Midbrain (tissue), 1 donor: ENCODE measurements at places on chromosomes 4 and X.
A peak's percentile ranks its signal among the peaks of the same experiment; 100 is the strongest.

DNA sequence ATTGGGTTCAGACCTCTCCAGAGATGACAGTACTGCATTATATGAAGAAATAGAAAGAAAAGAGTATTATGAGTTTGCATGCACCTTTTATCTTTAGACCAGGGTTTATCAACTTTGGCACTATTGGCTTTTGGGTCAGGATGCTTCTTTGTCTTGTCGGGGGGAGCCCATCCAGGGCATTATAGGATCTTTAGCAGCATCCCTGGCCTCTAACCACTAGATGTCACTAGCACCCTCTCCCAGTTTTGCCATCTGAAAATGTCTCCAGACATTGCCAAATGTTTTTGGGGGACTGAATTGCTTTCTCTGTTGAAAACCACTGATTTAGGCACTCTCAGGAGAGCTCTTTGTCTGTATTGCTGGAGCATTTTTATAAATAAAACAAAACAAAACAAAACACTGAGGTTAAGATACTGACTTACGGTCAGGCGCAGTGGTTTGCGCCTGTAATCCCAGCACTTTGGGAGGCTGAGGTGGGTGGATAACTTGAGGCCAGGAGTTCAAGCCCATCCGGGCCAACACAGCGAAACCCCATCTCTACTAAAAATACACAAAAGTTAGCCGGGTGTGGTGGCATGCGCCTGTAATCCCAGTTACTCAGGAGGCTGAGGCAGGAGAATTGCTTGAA, 23.6 kb downstream of the CA5B start:
- peak; percentile 59 for DNase-seq

GRCh38 chrX:8673201-8673600, 58.7 kb downstream of the ANOS1 start:
- no peak for DNase-seq

GRCh38 chr4:37567836-37568235, 118.3 kb downstream of the RELL1 start:
- DNase-seq: no peak

DNA sequence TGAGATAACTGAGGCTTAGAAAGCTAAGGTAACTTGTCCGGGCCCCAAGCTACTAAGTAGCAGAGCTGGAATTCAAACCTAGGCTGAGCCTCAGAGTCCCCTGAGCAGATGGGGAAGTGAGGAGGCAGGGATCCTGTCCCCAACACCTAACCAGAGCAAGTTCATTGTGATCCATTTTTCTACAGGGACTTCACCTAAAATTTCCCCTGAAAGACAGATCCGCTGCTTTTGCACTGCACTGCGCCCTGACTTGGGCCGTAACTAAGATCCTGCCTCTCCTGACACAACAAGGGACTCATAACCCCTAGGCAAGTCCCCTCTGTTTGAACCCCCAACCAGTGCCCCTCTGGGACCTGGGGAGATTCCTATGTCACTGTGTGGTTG, 25.6 kb upstream of the MTM1 start:
- DNase-seq: no peak

DNA sequence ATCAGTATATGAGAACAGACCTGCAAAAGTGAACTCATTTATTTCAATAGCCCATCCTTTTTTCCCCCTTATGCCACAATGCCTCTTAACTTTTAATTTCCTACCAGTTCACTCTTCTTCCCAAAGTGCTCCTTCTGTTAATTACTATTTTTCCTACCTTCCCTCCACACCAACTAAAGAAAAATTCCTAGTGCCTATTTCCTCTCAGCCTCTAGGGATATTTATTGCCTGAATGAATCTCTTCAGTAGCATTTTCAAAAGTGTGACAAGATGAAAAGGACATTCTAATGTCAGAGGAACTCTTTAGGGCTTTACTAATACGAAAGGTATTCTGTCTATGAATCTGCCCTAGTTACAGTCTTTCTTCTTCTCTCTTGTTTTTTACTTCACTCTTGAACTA, 181.1 kb upstream of the SPRY1 start:
- DNase-seq: no peak

GRCh38 chr4:112898357-112899141, 150.9 kb upstream of the ANK2 start:
- no peak for DNase-seq

- DNase-seq: no peak
These were observed 330.7 kb upstream of the RASGEF1B start for GRCh38 chr4:81802285-81802846.

DNA sequence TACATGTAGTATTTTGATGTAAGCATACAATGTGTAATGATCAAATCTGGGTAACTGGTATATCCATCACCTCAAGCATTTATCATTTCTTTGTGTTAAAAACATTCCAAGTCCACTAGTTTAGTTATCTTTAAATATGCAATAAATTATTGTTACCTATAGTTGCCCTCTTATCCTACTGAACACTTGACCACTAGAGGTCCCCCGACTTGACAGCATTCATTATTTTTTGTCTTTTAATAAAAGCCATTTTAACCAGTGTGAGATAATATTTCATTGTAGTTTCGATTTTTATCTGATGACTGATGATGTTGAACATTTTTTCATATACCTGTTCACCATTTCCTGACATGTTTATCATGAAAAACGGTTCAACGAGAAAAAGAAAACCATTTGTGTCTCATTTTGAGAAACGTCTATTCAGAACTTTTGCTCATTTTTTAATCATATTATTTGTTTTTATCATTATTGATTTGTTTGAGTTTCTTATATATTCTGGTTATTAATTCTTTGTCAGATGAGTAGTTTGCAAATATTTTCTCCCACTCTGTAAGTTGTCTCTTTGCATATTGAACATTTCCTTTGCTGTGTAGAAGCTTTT, 199.0 kb upstream of the CXXC4 start:
- no peak for DNase-seq

DNA sequence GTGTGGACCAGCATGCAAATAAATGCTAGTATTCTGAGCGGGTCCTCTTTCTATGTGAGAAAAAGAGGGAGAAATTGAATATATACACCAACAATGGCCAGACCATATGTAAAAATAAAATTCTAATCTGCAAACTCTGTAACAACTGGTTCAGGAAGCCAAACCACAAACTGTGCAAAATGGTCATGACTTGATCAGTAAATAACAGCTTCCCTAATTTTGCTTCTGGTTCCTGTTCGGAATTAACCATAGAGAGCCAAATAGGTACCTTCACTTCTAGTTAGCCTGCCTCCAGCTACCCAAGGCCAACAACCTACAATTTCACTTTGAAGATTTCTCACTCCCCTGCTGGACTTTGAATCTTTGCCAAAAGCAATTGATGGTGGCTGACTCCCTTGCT, 1313.2 kb downstream of the ADGRL3 start:
- no peak for DNase-seq

DNA sequence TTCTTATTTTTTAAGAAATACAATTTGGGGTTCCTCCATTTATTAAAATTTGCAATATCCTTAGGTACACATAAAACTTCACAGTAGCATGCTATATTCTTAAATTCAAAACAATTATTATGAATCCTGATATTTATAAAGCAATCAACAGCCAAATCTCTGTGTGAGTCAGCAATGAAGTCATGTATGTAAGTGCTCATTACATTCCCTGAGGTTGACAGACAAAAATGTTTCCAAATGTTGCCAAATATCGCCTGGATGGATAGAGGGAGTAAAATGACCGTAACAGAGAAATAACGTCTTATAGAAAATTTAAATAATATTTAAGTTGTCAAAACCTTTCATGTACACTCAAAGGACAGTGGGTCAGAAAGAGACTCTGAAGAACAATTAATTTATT, 220.0 kb downstream of the PCDH18 start:
- DNase-seq: no peak

GRCh38 chr4:107255596-107255995, 219.5 kb upstream of the DKK2 start:
- no peak for DNase-seq

DNA sequence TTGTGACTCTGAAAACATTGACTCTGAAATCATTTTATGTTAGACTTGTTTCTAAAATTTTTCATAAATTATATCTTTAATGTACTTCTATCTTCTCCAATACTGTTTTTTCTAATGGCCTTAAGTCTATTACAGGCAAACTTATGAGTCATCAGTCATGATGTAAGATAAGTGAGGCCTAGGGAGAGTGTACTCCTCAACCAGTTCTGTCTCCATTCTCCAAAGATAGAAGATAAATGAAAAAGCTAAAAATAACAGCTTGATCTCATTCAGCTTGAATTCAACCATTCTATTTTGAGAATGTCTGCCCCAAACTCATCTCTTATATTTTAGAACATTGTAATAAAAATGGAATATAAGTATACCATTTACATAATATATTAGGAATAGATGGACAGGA, 34.5 kb downstream of the STBD1 start:
- DNase-seq: no peak

GRCh38 chr4:188682321-188682720, 543.1 kb downstream of the TRIML1 start:
- DNase-seq: no peak
